ACHN (cell line): ENCODE measurements at places on chromosomes 2 and 18.

DNA sequence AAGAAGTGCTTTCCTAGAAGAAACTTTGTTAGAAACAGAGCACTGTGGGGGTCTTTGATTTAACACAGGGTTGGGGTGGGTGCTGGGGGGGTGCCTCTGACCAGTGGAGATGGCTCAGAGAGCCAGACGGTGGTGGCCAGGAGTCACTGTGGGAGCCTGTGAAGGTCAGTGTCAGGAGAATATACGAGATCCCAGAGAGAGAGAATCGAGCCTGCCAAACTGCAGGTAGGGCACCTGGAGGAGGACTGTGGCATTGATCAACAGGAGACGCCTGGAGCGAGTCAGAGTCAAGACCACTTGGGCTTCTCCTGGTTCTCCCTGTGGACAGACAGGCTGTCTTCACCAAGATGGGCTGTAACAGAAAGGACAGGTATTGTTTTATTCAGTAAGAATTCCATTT lies 136.5 kb upstream of the TWIST2 start:
- DNase-seq, result no peak

DNA sequence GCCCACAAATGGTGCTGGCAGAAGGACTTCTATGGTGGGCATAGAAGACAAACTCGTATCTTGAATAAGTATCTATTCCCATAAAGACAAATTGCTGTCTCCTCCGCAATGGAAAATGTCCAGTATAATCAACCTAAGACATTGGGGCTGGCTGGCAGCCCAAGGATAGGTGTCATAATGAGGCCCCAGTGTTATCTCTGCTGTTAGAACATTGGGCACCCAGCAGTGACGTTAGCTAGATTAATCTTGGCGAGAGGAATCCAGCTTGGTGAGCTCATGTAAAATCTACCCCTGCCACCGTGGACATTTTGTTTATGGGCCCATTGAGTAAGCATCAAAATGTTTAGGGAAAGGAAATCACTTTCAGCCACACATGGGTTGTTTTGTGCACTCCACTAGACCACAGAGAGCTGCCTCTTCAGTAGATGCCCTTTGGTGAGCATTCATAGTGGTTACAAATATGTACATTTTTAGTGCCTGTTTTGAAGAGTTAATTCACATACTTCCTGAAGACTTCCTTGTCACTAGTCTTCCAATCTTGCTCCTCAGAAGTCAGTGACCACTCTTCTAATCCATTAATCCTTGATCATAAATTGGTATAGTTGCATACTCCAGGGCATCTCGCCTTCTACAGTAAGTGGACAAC lies 48.2 kb upstream of the KDM3A start:
- no peak for DNase-seq

GRCh38 chr2:217790681-217791392 lies 212.0 kb downstream of the TNS1 start:
- no peak for DNase-seq

DNA sequence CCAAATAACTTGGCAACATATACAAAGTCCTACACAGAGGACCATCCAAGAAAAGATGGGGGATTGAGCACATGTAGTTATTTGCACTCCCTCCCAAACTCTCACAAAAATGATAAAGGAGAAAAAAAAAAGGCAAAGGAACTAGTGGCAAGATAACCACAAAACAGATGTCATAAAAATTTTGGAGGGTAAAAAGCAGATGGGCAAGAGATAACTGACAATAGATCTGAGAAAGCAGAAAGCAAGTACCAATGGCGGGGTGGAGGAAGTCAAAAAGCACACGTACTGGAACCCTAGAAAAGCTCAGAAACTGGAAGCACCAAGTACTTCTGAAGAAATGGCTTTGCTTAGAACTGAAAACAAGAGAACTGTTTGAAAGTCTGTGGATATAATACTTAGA lies 82.0 kb downstream of the WDPCP start:
- DNase-seq, result no peak

DNA sequence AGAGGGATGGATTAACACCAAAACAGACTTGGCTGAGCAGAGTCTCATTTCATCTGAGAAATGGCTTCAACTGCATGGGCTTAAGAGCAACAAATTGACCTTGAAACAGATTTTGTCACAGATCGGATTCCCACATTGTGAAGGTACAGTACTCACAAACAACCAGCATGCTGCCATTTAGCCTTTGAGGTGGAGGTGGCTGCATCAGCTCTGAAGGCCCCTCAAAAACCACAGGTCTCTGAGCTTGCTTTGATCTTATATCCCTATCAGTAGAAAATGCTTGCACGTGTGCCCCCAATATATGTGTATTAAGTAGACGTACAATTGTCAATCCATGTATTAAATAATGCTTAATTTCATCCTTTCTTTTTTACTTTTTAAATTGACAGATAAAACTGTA lies 6.2 kb downstream of the VWA3B start:
- DNase-seq, result no peak

DNA sequence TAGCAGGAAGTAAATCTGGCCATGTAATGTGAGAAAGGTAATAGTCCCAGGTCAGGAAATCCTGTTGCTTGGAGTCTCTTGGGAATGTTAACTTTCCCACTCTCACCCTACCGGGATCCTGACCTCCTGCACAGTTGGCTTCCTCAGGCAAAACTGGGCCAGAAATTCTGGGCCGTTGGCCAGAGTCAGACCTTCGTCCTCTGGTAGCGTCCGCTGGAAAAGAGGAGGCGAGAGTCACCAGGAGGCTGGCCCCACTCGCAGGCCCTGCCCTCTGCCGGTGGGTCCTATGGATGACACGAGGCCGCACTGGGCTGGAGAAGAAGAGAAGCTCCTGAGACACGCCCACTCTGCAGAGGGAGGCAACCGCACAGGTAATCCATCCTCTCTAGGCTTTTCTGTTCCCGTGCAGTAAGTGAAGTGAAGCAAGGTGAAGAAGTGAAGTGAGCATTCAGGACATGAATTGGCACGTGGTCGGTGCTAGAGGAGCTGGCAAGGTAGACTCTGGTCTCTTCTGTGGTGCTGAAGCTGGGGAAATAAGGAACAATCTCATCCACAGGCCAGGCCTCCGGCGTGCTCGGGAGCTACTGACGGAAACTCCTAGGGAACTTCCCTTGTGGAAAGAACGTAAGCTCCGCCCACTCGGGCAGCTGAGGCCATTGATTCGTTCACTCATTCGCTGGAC lies 182.7 kb upstream of the GLI2 start:
- peak; percentile 79 for DNase-seq

GRCh38 chr2:105368759-105369408 lies 30.0 kb downstream of the FHL2 start:
- no peak for DNase-seq

GRCh38 chr2:134141598-134142340 lies 112.1 kb upstream of the MGAT5 start:
- no peak for DNase-seq

- DNase-seq, result no peak
Observed at GRCh38 chr2:95034221-95034620, 8.7 kb downstream of the MAL start.
